ENCODE measurements at places on chromosomes 12 and 14. TPM values are rescaled to one million over a fixed set of nuclear protein-coding genes. Genes with fewer than 3 reads are reported as not detected.
A peak's percentile ranks its signal among the peaks of the same experiment; 100 is the strongest.

GRCh38 chr14:29232711-29233110 is 466.1 kb downstream of the FOXG1 start:
- DNase-seq = no peak
- H3K36me3 ChIP-seq = no peaks in the 10 kb centered on the region
- H3K4me1 ChIP-seq = no peaks in the 10 kb centered on the region

GRCh38 chr12:65832217-65832616 is 7.9 kb downstream of the HMGA2 start:
- no peaks in the 10 kb centered on the region for H3K36me3 ChIP-seq
- no peak for DNase-seq
- H3K4me3 ChIP-seq = no peak overlapping the region
- H3K4me1 ChIP-seq = no peaks in the 10 kb centered on the region
- no peak overlapping the region for H3K27ac ChIP-seq

- peaks cover 85% of the 10 kb centered on the region for H3K4me1 ChIP-seq
- H3K36me3 ChIP-seq = peaks cover 9% of the 10 kb centered on the region
- no peaks in the 10 kb centered on the region for H3K27me3 ChIP-seq
- no peak for DNase-seq
- H3K4me3 ChIP-seq = no peak overlapping the region
Measured at GRCh38 chr14:61659582-61659981, 35.7 kb upstream of the HIF1A start.

DNA sequence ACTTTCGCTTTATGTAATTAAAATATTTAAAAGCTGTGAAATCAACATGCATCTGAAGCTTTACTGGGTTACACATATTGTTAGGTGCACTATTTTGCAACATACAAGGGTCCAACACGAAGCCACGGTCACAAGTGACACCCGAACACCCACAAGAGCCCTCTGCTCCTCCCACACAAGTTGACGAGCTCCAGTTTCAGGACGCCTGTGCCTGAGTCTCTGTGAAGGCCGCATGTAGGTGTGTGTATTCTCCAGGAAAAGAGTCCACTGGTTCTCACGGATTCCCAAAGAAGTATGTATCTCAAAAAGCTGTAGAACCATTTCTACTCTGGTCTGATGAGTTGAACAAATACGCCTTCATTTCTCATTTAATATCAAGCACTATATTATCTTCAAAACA is 12.0 kb downstream of the SLC15A4 start:
- peaks cover 49% of the 10 kb centered on the region for H3K36me3 ChIP-seq
- H3K27me3 ChIP-seq = no peaks in the 10 kb centered on the region
- no peak for DNase-seq
- peaks cover 56% of the 10 kb centered on the region for H3K4me1 ChIP-seq

DNA sequence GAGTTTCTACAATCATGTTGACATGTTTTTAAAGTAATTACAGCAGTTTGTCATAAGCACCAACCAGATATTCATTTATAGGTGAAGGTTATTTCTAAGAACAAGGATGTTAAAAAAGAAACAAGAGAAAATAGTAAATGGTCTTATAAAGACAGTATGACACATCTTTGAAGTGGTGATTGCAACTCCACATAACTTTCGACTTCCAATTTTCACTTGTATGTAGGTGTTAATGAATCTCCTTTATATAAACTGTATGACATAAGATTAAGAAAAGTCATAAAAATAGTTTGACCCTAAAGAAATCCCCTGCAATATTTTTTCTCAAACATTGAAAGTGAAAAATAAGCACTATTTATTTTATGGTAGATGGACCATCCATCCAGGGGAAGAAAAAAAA is 144.8 kb upstream of the PTPRQ start:
- no peak for DNase-seq
- no peaks in the 10 kb centered on the region for H3K4me1 ChIP-seq
- no peaks in the 10 kb centered on the region for H3K36me3 ChIP-seq

DNA sequence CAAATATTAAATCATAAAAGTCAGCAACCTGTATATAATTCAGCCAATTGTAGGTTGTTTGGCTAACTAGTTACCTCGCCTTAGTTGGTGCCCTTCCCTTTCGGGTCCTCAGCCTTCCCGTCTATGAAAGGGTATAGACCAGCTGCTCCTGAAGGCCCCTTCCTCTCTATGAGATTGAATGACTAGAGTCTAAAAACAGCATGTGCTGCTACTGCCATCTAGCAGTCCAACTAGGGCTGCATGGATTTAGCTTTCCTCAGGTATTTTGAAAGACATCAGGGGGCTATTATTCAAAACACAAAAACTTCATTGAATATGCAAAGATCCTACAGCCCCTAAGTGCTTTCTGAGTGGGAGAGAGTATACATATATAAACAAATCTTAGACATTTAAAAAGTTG is 37.0 kb upstream of the TMEM263 start:
- H3K4me1 ChIP-seq = peaks cover 15% of the 10 kb centered on the region
- no peaks in the 10 kb centered on the region for H3K36me3 ChIP-seq
- no peak overlapping the region for H3K4me3 ChIP-seq
- no peak for DNase-seq
- H3K27ac ChIP-seq = no peak overlapping the region

DNA sequence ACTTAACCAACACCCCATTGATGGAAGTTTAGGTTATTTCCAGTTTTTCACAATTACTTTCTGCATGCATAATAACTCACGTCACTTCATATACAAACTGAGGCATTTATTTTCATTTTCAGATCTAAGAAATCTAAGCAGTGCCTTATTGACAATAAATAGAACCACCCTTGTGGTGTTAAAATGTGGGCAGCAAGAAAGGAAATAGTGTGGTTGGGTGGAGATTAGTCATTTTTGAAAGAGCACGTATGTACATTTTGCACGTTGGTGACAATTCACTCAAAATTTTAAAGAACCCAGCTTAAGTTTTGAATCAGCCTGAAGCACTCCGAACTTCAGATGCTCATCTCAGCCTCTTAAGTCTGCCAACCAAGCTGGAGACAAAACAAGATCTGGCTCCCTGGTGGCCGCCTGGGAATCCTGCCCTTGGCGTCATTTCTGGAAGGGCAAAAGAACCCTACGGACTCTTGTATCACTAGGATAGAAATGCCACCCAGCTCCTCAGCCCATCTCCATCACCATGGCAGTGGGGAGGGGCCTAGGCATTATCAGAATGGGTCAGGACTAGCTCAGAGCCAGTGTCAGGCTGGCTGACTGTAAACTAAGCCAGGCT is 89.5 kb upstream of the BCL2L14 start:
- peak overlapping the region; percentile 36 for H3K4me3 ChIP-seq
- peak; percentile 73 for DNase-seq
- peaks cover 33% of the 10 kb centered on the region for H3K36me3 ChIP-seq

DNA sequence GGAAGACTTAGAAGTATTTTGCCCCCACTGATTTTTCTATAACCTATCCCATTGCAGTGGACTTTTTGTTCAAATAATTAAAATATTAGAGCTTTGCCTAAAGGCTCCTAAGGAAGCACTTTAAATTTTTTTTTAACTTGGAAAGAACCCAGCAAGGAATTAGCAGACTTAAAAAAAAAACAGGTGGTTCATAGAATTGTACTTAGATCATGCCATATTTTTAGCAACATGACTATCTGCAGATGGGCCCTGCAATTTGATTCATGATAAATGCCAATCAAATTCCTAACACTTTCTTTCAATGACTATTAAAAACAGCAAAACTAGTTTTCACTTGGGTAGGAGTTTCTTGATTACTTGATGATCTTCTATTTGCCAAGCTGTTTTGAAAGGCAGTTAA is 11.5 kb downstream of the ADAMTS20 start:
- no peak for DNase-seq
- no peaks in the 10 kb centered on the region for H3K4me1 ChIP-seq
- H3K27me3 ChIP-seq = no peaks in the 10 kb centered on the region
- H3K27ac ChIP-seq = no peak overlapping the region
- no peaks in the 10 kb centered on the region for H3K36me3 ChIP-seq

GRCh38 chr14:98962118-98962517 is 309.9 kb downstream of the BCL11B start:
- no peak for DNase-seq
- no peak overlapping the region for H3K4me3 ChIP-seq
- H3K4me1 ChIP-seq = peaks cover 18% of the 10 kb centered on the region

DNA sequence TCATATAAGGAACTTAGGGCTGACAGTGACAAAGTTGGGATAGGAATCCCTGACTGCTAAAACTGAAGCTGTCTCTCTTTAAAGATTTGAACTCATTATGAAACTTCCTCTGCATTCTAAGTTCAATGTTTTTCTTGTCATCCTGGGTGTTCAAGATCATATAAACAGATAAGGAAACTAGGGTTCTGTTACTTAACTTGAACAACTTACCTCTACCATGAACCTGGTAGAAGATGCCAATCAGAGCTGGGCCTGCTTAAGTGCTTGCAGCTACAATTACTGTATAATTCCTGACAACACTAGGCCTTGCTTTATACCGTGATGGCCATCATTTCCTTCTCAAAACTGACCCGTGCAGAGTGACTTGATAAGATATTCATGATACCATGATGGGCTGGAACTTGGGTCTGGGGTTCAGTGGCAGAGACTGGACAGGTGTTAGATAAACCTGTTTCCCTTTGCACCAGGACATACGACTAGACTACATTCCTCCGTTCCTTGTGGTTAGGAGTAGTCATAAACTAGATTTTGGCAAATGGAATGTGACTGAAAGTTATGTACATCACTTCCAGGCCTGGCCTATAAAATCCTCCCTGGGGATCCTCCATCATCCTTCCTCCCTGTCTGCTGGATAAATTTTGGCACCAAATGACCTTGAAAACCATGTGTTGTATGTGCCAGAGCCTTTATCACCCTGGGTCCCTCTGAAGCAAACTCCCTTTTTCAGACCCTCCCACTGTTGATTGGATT is 172.2 kb upstream of the PRICKLE1 start:
- H3K27me3 ChIP-seq = no peaks in the 10 kb centered on the region
- no peak overlapping the region for H3K4me3 ChIP-seq
- DNase-seq = no peak
- no peak overlapping the region for H3K27ac ChIP-seq

- DNase-seq = no peak
- peaks cover 23% of the 10 kb centered on the region for H3K4me1 ChIP-seq
- peaks cover 6% of the 10 kb centered on the region for H3K27me3 ChIP-seq
- no peak overlapping the region for H3K4me3 ChIP-seq
Measured at GRCh38 chr14:65958664-65959562, 527.3 kb upstream of the CCDC196 start.

GRCh38 chr12:122884091-122884826 is 11.7 kb downstream of the VPS37B start:
- H3K36me3 ChIP-seq = peaks cover 21% of the 10 kb centered on the region
- H3K27me3 ChIP-seq = peaks cover 16% of the 10 kb centered on the region
- H3K27ac ChIP-seq = no peak overlapping the region
- peaks cover 79% of the 10 kb centered on the region for H3K4me1 ChIP-seq
- DNase-seq = no peak
- H3K4me3 ChIP-seq = no peak overlapping the region

GRCh38 chr14:89502966-89503365 is 85.9 kb upstream of the FOXN3 start:
- H3K27ac ChIP-seq = no peak overlapping the region
- no peaks in the 10 kb centered on the region for H3K27me3 ChIP-seq
- peaks cover 34% of the 10 kb centered on the region for H3K4me1 ChIP-seq
- no peak for DNase-seq
- peaks cover 24% of the 10 kb centered on the region for H3K36me3 ChIP-seq

DNA sequence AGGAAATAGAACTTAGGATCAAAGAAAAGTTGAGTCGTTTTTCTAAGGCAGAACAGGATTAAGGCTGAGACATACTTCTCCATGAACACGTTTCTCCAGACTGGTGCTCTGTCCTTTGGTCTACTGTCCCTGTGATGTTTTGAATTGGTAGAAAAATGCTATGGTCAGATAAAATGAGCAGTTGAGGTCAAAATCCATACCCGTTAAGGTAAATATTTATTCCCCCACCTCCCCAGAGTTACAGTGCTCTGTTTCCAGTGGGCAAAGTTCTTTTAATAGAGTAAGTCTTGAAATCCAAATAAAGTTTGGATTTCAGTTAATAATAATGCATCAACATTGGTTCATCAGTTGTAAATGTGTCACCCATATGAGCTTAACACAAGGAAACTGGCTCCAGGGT is 74.5 kb downstream of the PTHLH start:
- DNase-seq = no peak
- no peak overlapping the region for H3K27ac ChIP-seq
- H3K4me3 ChIP-seq = no peak overlapping the region
- H3K36me3 ChIP-seq = no peaks in the 10 kb centered on the region
- H3K4me1 ChIP-seq = no peaks in the 10 kb centered on the region

Gene KRT72
- total RNA-seq = not detected

Measured in activated T-helper 1 cell treated with anti-CD3 and anti-CD28 coated beads, Interleukin-12 subunit alpha, Interleukin-12 subunit beta, Interleukin-2, Interleukin-4 antibody, amounts not matched to agents 30 ng/mL and 10 ng/mL and 1 ng/mL, durations not matched to agents 14 hours and 24 hours and 36 hours (primary cell).